ENCODE measurements at places on chromosomes 12 and 14.
A peak's percentile ranks its signal among the peaks of the same experiment; 100 is the strongest.

DNA sequence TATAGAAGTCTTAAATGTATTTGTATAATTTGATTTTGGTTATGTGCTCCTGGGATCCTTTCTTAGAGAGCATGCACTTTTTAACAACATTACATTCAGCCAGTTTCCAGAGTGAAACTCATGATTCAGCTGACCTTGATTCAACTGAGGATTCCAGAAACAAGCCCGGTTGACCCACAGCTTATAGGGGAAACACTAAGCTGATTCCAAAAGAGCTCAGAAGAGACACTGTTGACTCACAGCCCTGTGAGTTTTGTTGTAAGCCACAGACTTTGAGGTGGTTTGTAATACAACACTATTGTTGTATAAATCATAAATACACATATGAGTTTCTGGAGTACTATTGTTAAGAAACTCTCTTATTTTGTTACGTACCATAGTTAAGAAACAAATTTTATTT, 133.8 kb upstream of the MGAT4C start:
- no peak for DNase-seq

DNA sequence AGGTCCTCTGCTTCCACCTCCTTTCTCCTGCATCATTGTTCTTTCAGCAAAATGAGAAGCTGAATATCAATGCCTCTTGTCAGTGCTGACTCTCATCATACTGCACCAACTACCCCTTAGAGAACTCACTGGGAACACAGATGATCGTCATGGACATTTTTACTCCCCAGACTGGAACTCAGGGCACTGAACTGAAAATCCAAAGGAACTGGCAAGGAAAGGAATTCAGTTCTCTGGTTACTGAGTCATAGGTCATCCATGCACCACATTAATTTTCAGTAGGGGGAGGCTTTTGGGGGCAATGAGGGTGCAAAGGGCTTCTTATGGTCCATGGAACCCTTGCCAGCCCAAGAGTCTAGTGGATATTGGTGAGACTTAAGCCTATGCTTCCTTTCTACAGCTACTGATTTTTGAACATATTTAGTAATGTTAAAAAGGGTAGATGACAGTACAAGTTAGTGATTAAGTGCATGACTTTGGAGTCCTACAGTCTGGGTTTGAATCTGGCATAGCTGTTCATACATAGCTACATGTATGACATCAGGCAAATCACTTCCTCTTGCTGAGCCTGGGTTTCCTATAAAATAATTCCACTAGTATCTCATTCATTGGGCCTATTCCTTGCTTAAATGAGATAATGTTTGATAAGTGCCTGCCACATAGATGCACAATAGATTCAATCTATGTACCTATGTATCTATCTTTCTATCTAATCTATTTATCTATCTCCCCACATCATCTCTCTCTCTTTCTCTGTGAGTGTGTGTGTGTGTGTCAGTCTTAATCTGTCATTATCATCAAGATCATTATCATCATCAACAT, 29.2 kb downstream of the BBS10 start:
- no peak for DNase-seq

DNA sequence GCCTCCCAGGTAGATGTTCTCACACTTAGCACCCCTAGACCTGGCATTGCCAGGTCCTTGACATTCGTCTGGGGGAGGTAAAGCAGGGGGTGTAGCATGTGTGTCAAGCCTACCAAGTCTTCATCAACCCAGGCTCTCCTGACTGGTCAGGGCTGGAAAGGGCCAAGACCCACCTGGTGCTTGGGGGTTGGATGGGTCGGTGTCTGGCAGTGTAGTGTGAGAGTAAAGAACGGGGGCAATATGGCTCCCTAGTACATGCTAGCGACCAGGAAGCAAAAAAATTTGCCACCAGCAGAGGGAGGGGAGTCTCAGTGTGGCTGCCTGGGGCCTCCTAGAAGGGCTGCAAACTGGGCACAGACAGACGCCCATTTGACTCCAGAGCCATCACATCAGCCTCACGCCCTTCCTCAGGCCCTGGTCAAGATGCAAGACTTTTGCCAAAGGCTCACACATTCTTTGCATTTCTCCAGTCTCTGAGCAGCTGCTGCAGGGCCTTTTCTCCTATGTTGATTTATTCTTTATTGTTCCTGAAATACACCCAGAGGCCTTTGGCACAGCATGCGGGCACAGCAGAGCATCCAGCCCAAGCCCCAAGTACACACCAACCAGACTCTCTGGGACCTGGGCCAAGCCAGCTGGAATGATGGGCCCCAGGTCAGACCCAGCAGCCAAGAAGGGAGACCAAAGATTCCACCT, 38.3 kb upstream of the PNMA1 start:
- DNase-seq = no peak

DNA sequence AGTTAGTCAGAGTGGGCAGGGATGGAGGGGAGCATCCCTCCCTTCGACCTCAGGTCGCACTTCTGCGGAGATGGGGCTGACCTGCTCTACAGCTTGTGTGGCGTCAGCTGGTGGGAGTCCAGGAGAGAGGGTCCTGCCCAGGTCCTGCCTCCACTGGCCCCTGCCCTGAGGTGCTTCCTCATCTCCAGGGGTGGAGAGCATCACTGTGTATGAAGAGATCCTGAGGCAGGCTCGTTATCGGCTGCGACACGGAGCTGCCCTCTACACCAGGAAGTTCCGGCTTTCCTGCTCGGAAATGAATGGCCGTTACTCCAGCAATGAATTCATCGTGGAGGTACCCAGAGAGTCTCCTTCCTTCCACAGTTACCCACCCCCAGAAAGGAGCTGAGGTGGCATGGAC, 20.2 kb downstream of the CLSTN3 start:
- no peak for DNase-seq

DNA sequence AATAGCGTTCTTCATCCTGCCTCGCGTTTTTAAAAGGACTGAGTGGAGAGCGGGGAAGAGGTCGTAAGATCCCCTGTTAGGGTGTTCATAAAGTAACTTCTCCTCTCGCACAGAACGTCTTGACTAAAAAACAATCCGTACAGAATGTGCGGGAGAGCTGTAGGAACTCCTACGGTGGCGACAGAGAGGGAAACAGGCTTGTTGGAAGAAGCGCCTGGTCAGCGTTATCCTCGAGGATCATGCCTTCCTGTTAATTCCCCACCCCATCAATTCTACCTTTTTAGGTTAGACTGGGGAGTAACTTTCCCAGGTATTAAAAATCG, 399 bp upstream of the WASHC4 start:
- DNase-seq = no peak

DNA sequence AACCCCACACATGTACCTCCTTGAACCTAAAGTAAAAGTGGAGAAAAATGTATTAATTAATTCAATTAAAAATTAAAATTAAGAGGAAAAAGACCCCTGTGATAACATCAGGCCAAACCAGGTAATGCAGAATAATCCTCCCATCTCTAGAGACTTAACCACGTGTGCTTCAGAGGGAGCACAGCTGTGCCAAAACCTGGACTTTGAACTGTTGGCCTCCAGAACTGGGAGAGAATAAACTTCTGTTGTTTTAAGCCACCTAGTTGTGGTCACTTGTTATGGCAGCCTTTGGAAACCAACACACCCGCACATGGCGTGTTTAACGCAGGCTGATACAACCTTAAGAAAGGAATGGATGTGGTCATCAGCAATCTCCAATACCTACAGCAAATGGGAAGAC, 23.8 kb downstream of the OAS2 start:
- no peak for DNase-seq

DNA sequence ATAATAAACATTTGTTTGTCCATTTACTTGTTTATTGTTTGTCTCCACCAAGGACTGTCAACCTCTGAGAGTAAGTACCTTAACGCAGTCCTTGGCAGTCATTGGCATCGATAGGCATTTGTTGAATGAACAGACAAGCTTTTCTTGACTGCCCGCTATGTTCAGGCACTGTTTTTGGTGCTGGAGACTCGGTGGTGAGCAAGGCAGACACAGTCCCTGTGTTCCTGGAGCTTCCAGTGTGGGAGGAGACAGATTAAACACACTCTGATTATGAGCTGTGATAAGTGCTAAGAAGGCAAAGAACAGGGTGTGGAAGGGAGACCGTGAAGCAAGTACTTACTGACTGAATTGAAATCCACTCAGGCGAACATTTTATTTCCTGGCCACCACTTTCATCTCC, 1.2 kb downstream of the ATP6V0A2 start:
- DNase-seq = no peak

DNA sequence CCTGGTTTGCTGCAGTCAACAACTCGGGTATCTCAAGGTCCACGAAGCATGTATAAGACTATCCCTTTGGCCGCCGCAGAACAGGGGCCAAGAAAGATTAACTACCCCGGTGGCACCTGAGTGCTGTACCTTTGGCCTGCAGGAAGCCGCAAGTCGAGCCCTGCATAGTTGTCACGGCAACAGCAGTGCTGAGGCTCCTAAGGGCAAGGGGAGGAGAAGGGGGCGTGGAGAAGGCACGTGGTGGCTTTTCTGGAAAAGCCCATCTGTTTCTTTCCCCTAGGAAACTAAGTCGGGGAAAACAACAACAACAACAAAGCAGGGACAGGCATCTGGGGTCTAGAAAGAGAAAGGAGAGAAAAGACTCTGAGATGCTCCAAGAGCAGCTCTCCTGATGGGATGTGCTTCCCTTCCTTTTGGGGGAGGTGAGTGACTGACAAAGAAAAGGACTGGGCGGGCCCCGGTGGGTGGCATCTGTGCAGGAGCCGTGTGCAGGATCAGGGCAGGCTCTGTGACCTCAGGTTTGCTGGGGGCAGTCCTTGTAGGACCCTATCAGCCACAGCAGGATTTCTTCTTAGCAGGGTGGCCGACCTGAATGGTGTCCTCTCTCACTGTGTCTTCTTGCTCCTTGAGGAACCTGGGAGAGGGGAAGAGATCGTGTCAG, 123.9 kb downstream of the PRMT8 start:
- no peak for DNase-seq

DNA sequence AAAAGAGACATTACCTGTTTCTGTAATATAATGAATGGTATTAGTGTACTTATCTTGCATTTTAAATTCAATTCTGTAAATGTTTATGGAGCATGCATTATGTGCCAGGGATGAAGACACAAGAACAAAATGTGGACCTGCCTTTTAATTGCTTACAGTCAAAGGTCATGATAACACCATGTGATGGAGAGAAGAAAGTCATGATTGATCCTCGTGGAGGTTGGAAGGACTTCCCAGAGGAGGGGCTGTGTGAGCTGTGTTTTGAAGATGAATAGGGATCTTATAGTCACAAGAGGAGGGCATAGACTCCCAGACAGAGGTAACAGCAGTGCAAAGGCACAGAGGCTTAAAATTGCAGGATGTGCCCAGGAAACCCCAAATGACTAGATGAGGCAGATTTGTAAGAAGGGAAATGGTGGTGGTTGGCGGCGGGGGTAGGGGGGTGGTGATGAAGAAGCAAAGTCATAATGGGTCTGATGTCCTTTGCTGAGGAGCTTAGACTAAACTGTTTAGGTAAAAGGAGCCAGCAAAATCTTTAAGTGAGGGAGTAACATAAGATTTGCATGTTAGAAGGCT, 151.5 kb downstream of the PRKCH start:
- DNase-seq = no peak

- peak; percentile 68 for DNase-seq
Observed at GRCh38 chr12:57087010-57087690, 1.8 kb upstream of the NAB2 start.

DNA sequence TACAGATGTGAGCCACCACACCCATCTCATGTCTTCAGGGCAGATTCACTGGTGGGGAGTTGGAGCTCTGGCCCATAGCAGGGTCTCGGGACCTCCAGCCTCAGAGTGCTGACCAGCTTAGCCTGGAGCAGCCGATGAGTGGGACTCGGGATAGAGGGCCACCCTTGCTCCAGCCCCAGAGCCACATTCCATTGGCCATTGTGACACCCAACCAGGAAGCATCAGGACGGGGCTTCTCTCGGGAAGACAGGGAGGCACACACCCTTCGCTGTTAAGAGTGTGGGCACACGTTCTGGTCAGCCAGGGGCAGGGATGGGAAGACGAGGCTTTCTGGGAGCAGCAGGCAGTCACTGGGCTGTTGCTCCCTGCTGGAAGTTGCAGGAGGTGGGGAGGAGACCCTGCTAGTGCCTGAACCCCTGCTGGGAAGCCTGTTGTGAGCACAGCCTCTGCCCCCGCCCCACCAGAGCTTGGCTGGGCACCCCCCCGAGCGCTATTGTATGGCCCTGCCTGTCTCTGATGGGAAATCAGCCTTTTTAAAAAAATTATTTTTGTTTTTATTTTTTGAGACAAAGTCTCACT, 1.6 kb downstream of the ADGRD1 start:
- no peak for DNase-seq

GRCh38 chr12:76246611-76247010, 101.6 kb downstream of the BBS10 start:
- no peak for DNase-seq

- no peak for DNase-seq
Observed at GRCh38 chr14:91363776-91364523, 53.7 kb downstream of the CCDC88C start.

DNA sequence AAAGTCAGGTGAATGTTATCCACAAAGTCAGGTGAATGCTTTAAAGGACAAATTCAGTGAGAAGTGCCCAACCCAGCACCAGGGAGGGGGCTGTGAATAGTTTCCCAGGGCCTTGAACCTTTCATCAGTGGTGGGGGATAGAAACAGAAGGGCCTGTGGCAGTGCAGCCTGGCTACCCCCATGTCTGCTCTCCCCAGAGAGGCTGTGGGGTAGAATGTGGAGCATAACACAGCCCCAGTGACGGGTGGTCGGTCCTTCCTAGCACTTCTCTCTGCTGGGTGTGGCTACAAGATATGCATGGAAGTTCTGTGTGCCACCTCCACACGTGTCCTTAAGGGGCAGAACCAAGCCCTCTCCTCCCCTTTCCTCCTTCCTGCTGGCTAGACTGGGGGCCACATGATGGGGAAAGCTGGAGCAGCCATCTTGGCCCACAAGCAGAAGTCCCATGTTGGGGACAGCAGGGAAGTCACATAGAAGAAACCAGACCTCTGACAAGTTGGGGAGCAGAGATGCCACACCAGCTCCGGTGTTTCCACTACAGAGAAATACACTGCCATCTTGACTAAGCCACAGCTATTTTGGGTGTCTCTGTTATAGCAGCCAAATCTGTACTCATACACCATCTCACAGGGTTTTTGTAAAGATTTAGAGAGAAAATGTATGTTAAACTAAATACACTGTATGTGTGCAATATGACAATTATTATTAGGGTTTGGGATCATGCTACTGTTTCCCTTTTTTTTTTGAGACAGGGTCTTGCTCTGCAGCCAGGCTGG, 17.0 kb downstream of the RITA1 start:
- no peak for DNase-seq

All from caudate nucleus (tissue), 63 donors.